ENCODE measurements at places on chromosomes 5 and 9.

- no peak for DNase-seq
Measured at GRCh38 chr5:143261748-143262392, 141.6 kb downstream of the NR3C1 start.

DNA sequence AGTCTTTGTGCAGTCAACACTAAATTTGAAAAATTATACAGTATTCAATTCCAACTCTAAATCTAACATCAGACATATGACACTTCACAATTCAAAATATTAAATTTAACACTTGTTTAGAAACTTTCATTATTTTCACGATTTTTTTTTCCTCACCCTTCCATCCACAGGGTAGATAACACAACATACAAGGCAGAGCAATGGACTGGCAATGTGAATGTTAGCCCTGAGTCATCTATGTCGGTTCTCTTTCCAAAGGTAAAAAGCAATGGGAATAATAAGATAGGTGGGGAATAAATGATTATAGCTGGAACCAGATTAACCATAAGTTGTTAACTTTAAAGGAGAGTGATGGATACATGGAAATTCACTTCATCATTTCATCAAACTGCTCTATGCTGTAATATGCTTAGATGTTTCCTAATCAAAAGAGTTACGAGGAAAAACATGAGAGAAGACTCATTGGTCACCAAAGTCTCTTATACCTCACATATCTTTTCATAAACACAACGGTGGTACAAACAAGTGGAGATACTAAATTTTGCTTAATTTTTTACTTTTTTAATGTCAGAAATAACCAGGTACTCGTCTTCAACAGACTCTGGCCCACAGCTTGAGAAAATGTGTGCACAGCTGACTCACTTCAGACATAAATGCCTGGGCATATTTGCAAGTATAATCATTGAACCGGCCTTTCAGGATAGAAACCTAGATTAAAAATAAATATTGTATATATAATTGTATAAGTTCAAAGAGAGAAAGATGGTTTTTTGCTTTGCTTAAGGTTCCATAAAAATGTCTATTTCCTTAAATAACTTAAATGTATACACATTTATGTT, 23.0 kb downstream of the RFX3 start:
- DNase-seq, result no peak

DNA sequence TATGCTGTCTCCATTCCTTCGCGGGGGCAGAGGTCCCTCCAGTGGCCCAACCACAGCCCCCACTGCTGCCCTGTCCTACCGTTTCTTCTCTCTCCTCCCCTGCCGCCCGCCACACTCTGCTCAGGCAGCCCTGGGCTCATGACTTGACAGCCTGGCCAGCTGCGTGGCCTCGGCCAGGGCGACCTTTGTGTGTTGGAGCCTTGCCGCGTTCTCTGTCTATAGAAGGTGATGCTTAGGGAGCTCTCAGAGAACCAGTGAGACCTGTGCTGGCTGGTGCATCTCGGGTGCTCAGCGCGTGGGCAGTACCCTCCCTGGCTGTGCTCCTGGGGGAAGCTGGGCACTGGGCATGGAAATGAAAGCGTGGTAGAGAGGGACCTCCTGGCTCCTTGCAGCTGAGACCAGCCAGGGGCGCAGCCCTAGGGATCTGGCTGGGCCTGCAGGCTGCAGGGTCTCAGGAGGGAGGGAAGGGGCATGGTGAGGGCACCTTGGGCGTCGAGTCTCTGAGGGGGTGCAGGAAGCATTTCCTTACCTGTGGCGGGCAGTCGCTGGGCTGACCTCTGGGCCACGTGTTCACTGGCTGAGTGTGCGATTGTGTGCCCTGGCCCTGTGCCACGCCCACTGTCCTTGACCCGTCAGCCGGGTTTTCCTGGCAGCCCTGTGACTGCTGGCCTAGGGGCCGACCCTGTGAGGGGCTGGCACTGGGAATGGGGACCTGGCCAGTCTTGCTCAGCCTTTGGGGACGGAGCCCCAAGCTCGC, 50.3 kb downstream of the RXRA start:
- DNase-seq, result no peak

DNA sequence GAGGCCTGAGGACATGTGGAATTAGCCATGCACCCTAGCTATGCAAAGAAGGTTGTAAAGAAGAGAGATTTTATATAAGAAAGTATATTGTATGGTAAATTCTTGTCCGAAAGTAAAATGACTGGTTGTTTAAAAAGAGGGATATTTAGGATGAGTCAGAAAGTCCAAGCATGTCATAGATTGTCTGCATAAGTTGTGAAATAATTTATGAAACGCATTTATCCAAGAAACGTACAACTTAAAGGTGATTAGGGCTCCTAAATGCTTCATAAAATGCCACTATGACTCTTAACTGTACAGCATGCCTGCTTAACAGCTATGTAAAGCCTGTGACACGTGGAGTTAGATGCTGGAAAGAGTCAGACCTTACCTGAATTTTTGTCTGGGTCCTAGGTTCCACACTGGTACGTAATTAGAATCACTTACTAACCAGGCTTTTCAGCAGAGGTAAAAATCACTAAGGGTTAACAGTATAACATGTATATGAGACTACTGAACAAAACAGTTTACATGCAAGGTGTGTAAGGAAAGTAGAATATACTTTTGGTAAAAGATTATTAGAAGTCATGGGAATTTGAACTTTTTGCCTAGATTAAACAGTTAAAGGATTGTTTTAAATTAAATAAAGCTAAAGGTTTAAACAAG, 37.0 kb upstream of the ARL15 start:
- DNase-seq, result no peak

GRCh38 chr5:73617510-73618279, 8.3 kb upstream of the ARHGEF28 start:
- DNase-seq, result peak; percentile 11

- peak; percentile 44 for DNase-seq
Measured at GRCh38 chr5:9977070-9977469, 272.6 kb downstream of the ATPSCKMT start.

- no peak for DNase-seq
Measured at GRCh38 chr9:17398350-17398749, 180.5 kb upstream of the SH3GL2 start.

DNA sequence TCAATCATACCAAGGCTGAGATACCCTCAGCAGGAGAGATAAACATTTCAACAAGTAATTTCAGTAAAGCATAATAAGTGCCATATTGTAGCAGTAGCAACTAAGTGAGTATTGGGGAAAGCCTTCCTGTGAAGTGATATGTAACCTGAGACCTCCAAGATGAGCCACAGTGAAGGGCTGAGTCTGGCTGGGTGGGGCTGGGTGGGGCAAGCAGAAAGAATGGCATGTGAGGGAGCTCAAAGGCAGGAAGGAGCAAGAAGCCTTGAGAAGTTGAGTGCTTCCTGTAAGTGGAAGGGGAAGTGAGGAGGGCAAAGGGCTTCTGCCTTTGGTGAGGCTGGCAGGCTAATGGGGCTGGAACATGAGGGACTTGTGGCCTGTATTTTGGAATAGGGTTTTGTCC, 19.7 kb upstream of the ASTN2 start:
- peak; percentile 71 for DNase-seq
